Fibroblast of gingiva (primary cell): ENCODE measurements at places on chromosomes 16 and 17.

GRCh38 chr17:33940769-33941370 is 314.2 kb upstream of the CCL2 start:
- DNase-seq = no peak

GRCh38 chr16:17304491-17305119 is 166.2 kb downstream of the XYLT1 start:
- peak; percentile 18 for DNase-seq

DNA sequence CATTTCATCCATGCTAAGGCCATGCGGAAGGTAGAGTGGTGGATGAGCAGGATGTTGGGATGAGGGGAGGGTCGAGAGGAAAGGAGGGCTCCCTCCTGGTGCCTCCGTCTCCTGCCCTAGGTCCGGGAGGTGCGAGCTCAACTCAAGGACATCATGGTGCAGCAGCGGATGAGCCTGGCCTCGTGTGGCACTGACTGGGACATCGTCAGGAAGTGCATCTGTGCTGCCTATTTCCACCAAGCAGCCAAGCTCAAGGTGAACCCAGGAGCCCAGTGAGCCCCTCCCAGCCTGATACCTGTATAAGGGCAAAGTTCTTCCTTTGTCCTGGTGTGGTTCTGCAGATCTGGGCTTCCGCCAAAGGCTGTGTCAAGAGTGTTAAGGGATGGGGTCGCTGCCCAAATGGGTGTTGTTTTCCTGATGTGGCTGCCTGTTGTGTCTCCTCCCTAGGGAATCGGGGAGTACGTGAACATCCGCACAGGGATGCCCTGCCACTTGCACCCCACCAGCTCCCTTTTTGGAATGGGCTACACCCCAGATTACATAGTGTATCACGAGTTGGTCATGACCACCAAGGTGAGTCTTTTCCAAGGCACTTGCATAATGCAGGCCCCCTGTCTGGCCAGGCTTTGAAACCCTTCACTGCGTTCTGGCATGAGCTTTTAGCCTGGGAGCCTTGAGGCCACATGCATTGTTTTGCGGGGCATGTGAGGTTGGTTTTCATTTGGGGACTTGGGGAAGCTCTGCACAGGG is 14.9 kb downstream of the DHX38 start:
- DNase-seq = no peak

DNA sequence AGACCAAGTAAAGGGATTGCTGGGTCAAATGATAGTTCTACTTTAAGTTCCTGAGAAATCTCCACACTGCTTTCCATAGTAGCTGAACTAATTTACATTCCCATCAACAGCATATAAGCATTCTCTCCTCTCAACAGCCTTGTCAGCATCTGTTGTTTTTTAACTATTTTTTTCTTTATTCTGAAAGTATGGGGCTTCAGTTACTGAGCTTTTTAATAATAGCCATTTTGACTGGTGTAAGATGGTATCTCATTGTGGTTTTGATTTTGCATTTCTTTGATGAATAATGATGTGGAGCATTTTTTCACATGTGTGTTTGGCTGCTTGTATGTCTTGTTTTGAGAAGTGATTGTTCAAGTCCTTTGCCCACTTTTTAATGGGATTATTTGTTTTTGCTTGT is 2.5 kb downstream of the KRTAP2-2 start:
- no peak for DNase-seq

- no peak for DNase-seq
These were observed 366.5 kb downstream of the SEC14L1 start for GRCh38 chr17:77507111-77507885.

DNA sequence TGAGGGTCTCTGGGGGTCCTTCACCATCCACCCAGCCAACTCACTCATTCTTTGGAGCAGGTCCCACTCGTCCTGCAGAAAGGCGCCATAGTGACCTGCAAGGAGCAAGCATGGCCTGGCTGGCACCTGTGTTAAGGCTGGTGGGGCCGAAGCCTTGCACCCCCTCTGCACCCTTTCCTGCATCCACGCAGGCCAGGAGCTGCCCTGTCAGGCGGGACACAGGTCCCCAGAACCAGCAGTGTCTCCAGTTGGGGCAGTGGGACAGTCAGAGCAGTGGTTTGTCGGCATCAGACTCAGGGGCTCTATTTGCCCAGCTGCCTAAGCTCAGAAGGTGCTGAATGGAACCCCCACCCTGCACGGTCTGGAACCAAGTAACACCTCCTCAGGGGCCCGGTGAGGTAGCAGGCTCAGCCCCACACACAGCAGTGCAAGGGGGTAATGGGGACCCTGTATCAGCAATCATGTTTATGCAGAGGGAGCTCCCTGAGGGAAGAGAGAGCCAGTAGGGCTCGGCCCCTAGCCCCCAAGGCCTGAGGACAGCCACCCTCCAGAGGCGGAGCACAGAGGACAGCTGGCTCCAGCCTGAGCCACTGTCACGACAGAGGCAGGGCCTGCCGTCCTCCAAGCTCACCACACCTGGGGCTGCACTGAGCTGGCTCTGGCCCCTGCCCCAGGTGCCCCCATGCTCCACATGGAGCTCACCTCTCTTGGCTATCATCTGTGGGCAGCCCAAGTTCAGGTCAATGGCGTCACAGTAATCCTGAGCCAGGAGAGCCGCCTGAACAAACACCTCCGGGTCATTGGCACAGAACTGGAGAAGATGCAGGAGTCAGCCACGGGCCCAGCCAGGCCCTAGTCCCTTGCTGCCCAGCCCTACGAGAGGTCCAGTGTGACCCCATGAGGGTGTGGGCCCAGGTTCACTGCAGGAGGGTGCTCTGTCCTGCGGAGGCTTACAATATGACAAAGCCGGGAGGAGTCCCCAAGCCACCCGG is 1.9 kb downstream of the DUS1L start:
- no peak for DNase-seq

- no peak for DNase-seq
These were observed 14.6 kb downstream of the KCNJ16 start for GRCh38 chr17:70089513-70090148.

DNA sequence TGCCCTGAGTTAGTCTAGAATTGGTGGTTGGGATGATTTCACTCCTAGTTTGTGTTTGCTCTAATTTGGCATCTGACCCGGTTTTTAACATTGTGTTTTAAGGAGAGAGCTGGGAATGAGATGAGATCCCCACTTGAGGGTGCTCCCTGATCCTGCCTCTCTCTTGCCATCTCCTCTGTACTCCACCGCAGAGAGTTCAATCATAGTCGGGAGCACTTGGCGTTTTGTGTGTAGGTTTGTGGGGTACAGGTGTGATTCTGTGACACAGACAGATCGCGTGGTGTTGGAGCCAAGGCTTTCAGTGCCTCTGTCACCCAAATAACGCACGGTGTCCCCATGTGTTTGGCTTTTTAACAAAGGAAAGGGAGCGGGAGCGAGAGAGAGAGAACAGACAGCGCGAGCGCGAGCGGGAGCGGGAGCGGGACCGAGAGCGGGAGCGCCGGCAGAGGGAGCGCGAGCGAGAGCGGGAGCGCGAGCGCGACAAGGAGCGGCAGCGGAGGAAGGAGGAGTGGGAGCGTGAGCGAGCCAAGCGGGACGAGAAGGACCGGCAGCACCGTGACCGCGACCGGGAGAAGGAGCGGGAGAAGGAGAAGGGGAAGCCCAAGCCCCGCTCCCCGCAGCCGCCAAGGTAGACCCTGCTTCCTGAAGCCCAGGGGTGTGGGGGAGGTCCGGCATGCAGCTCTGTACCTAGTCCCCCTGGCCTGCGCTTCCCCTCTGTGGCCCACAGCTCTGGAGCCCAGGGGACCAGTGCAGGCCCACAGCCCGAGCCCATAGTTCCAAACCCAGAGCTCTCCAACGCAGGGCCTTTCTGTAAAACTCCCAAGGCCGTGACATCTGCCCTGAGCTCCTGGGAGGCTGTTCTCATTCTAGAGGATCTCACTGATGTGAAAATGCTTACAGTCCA is 27.2 kb upstream of the IL17C start:
- no peak for DNase-seq

DNA sequence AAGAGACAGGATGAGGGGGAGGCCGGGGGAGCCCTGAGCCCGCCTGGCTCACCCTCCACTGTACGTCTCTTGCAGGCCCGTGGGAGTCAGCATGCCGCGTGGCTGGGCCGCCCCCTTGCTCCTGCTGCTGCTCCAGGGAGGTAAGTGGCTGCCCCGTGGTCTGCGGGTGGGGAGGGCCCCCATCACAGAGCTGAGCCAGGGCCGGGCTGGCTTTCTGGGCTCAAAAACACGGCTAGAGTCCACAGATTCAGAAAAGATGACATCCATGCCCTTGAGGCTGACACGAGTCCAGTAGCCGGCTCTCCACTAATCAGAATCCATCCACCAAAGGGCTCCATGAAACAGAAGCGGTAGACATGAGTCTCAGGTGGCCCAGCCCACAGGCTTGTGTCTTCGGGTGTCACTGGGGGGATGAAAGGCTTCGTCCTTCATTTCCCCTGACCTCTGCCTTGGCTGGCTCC is 28.0 kb downstream of the IL21R start:
- no peak for DNase-seq

DNA sequence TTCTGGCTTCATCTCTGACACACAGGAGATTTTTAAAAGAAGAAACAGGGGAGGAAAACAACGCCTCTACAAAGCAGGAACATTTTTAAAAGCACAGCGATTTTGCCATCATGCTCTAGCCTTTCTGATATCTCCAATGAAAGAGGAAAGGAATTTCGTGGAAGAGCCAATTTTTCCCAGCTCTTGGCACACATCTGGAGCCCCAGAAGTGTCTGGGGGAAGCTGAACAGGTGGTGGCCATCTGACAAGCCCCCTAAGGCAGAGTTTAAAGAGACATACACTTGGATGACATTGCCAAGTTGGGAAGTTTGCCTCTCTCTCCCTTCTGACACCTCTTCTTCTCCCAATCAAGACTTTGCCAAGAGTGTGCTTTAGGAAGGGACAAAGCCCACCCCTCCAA is 82.1 kb downstream of the CCT6B start:
- no peak for DNase-seq

GRCh38 chr16:59341368-59341767 is 607.3 kb upstream of the GOT2 start:
- DNase-seq = no peak

- DNase-seq = no peak
These were observed 143.2 kb upstream of the ASIC2 start for GRCh38 chr17:33436321-33436720.

GRCh38 chr16:566475-567372 is at the start of gene NHLRC4:
NHLRC4 (plus strand) TSS chr16:567005; CDS start chr16:568048, 1,043 bp downstream.
- peak; percentile 44 for DNase-seq

- peak; percentile 20 for DNase-seq
These were observed 186.7 kb downstream of the MSI2 start for GRCh38 chr17:57442914-57443571.

- DNase-seq = no peak
These were observed 18.3 kb downstream of the SSH2 start for GRCh38 chr17:29911641-29912177.

GRCh38 chr17:82950525-82951102 is 110.8 kb upstream of the ZNF750 start:
- DNase-seq = no peak

DNA sequence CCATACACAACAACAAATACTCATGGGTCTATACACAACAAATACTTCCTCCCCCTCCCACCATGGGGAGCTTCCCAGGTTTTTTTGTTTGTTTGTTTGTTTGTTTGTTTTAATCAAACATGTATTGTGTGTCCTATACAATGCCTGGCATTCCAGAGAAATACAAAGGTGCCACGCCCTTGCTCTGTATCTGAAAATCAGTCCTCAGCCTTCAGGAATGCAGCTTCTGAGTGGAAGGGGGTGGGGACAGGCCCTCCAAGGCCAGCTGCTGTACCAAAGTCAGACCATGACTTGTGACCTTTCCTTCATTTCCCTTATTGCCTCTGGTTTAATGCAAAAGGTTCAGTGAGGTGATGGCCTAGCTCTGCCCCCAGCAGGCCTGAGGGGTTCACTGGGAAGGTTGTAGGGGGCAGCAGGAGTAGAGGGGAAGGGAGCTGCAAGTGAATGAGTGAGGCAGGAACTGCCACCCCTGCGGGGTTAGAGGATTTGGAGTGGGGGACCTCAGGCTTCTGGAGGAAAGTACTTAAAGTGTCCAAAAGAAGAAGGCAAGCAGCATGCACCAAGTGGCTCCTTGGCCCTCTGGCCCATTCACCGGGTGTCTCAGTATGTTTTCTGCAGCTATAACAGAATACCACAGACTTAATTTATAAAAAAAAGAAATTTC is 105.2 kb downstream of the CLEC16A start:
- DNase-seq = no peak

DNA sequence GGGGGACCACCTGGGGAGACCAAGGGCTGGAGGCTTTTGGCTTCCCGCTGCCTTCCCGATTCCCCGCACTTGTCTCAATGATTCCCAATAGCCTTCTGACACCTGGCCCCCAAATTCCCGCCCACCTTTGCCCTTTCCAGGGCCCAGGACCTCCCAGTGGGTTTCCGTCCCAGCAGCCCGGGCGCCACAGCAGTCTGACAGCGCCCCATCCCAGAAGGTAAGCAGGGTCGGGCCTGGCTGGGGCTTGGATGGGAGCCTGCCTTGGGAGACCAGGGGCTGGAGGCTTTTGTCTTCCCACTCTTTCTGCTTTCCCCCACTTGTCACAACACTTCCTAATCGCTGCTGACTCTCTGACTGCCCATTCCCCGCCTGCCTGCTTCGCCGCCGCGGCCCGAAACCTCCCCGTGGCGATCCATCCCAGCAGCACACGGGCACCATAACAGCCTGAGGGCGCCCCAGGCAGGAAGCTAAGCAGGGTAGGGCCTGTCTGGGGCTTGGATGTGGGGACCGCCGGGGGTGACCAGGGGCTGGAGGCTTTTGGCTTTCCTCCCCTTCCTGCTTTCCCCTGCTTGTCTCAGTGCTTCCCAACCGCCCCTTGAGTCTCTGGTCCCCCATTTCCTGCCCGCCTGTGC is 2289.3 kb downstream of the TP53TG3F start:
- DNase-seq = no peak

- DNase-seq = no peak
These were observed 24.4 kb downstream of the TBX4 start for GRCh38 chr17:61476476-61477203.

- DNase-seq = no peak
These were observed 260.5 kb downstream of the CBLN1 start for GRCh38 chr16:49021136-49021535.

- no peak for DNase-seq
These were observed 38.1 kb downstream of the CDRT15 start for GRCh38 chr17:14198575-14198974.

DNA sequence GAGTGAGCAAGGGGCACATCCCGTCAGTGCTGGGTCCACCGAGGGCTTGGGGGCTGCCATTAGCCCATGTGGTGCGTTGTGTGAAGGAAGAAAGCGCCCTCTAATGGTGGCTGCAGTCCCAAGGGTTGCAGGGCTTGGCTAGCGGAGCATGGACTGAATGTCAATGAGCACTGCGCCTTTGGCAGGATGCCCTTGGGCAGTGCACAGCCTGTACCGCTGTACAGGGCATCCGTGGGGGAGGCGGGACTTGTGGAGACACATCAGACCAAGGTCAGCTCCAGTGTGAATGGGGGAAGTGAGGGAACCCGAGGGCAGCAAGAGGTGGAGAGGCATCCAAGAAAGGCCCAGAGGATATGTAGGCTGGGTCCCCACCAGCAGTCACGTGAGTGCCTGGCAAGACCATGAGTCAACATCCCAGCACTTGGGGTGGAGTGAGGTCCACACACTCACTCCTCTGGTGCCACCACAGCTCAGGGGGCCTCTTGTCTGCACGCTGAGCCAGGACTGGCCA is 75.5 kb upstream of the MED9 start:
- DNase-seq = peak; percentile 39
